ENCODE measurements at places on chromosomes 7 and 10.

DNA sequence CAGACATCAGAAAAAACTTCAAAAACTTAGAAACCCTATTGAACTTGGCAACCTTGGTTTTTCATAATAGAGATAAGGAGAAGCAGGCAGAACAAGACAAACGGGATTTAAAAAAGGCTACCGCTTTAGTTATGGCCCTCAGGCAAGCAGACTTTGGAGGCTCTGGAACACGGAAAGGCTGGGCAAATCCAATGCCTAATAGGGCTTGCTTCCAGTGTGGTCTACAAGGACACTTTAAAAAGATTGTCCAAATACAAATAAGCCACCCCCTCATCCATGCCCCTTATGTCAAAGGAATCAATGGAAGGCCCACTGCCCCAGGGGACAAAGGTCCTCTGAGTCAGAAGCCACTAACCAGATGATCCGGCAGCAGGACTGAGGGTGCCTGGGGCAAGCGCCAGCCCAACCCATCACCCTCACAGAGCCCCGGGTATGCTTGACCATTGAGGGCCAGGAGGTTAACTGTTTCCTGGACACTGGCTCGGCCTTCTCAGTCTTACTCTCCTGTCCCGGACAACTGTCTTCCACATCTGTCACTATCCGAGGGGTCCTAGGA is 115.3 kb downstream of the NRCAM start:
- no peak for DNase-seq

- DNase-seq: no peak
Measured at GRCh38 chr10:80429521-80429973, 21.2 kb downstream of the PRXL2A start.

GRCh38 chr7:20438694-20439376 is 108.1 kb downstream of the ITGB8 start:
- DNase-seq: no peak

GRCh38 chr7:111986601-111987000 is 219.6 kb downstream of the DOCK4 start:
- no peak for DNase-seq

GRCh38 chr10:97333351-97333600 is 1.3 kb downstream of the FRAT2 start:
- no peak for DNase-seq

DNA sequence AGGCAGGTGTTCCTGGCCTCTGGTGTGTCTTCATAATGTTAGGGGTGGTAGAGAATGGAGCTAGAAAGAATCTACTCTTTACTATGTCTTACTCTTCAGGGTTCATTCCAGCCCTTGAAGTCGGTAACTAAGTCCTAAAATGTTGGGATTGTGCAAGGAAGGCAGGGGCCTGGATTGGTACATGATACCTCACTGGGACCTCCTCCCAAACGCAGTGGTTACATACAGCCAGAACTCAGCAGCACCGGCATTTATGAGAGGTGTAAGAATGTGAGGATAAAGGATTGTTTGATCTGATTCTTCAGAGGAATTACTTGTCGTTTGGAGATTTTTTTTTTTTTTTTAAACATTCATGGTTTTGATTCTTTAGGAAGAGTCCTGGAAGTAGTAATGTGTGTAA is 6.9 kb downstream of the COMTD1 start:
- DNase-seq: no peak

GRCh38 chr7:101200862-101201599 is at the start of gene MOGAT3:
TSS of gene MOGAT3 (minus strand) at chr7:101201036. CDS start at chr7:101200854, 182 bp downstream.
- DNase-seq: no peak

DNA sequence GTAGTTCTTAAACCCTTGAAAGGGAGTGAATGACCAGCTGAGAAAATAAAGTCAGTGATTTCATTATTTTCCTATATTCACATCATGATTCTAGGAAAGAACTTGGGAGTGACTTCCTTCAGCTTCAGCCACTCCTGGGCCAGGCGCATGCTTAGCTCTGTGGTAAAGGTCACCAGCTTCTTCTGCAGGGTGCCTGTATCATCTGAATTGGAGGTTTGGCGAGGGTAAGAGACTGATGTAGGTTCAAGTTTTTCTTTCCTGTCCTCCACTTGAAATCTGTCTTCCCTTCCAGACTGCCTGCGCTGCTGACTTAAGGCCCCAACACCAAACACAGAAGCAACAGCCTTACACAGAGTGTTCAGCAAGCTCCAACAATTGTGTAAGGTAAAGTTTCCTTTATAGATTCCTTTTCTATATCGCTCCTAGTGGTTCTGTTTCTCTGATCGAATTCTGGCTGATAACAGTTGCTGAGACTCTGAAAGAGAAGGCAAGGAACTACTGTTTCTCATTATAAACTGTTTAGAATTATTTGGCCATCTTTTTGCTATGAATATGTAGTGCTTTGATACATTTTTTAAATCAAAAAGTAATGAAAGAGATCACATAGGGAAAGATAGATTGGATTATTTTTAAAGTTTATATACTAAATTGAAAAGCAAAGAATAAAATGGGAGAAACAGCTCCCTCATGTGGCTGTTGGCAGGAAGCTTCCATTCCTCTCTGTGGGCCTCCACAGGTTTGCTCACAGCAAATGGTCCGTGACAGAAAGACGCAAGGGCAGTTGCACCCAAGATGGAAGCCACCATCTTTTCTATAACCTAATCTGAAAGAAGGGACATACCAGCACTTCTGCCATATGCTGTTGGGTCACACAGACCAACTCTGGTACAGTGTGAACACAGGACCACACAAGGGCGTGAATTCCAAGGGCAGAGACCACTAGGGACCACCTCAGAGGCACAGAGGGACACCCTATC is 14.0 kb downstream of the GATAD1 start:
- DNase-seq: no peak

GRCh38 chr7:96100737-96101136 is 221.2 kb downstream of the SLC25A13 start:
- no peak for DNase-seq

DNA sequence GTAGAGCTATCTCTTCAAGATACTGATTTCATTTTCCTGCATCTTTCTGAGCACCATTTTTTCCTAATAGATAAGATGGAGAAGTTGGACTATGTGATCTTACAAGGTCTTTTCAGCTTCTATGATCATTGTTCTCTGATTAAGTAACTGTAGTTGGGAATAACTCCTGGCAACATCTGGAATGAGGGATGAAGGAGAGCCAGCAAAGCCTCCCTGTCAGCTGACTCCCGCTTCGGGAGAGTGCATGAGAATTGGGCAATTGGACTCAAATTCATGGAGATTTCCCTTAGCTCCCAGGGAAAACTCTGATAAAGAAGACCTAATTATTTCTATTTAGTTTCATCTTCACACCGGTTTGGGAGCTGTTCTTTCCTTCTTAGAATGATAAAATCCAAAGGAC is 146.1 kb downstream of the CCDC71L start:
- DNase-seq: no peak

DNA sequence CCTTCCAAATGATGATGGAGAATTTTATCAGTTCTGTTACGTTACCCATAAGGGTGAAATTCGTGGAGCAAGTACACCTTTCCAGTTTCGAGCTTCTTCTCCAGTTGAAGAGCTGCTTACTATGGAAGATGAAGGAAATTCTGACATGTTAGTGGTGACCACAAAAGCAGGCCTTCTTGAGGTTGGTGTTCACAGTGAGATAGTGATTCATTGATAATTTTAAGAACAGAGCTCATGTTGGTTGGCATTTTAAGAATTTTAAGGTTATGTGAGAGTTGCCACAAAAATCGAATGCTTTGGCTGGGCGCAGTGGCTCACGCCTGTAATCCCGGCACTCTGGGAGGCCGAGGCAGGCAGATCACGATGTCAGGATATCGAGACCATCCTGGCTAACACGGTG is 25.9 kb downstream of the TAX1BP1 start:
- no peak for DNase-seq

DNA sequence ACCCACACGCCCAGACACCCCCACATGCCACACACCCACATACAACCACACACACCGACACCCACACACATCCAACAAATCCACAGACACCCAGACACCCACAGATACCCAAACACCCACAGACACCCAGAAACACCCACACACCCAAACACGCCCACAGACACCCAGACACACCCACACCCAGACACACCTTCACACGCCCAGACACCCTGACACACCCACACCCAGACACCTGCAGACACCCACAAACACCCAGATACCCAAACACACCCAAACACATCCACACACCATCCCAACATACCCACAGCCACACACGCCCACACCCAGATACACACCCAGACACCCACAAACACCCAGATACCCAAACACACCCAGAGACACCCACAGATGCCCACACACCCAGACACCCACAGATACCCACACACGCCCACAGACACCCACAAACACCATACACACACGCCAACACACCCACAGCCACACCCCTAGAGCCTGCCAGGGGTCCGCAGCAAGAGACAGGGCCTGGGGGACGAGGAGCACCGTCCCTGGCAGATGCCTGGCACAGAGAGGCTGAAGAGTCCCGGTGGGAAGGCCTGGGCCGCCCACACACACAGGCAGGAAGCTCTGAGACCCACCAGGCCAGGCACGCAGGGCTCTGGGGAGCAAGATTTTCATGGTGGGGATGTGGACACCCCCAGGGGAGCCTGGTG is 28.5 kb downstream of the CYP2W1 start:
- DNase-seq: no peak

DNA sequence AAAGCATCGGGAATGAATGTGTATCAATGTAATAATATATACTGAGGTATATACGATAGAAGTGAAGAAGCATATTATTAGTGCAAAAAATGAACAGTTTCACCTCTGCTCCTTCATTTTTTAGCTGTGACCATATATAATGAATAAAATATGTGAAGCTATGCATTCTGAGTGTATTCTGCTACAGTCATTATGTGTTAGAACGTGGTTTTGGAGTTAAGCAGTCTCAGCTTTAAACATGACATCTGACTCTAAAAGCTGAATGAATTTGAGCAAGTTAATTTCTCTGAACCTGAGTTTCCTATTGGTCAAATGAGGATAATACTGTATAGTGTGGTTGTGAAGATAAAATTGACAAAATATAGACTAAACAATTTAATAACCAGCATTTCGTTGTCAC is 358.1 kb downstream of the SUGCT start:
- DNase-seq: no peak

DNA sequence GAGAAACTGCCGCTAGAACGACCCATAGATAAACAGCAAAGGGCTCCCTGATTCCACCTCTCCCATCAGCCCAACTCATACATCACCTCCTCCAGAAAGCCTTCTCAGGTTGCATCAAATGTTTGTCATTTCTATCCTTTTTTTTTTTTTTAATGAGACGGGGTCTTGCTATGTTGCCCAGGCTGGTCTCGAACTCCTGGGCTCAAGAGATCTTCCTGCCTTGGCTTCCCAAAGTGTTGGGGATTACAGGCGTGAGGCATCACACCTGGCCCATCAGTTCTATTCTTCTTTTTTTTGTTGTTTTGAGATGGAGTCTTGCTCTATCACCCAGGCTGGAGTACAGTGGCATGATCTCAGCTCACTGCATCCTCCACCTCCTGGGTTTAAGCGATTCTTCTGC is 7.0 kb downstream of the SPACDR start:
- DNase-seq: no peak
